ENCODE measurements at places on chromosomes 4 and X. TPM values are rescaled to one million over a fixed set of nuclear protein-coding genes. Genes with fewer than 3 reads are reported as not detected.

GRCh38 chr4:30776921-30777415 is 56.8 kb downstream of the PCDH7 start:
- DNase-seq, result no peak

- no peak for DNase-seq
Measured at GRCh38 chrX:90040807-90041206, 119.1 kb downstream of the TGIF2LX start.

DNA sequence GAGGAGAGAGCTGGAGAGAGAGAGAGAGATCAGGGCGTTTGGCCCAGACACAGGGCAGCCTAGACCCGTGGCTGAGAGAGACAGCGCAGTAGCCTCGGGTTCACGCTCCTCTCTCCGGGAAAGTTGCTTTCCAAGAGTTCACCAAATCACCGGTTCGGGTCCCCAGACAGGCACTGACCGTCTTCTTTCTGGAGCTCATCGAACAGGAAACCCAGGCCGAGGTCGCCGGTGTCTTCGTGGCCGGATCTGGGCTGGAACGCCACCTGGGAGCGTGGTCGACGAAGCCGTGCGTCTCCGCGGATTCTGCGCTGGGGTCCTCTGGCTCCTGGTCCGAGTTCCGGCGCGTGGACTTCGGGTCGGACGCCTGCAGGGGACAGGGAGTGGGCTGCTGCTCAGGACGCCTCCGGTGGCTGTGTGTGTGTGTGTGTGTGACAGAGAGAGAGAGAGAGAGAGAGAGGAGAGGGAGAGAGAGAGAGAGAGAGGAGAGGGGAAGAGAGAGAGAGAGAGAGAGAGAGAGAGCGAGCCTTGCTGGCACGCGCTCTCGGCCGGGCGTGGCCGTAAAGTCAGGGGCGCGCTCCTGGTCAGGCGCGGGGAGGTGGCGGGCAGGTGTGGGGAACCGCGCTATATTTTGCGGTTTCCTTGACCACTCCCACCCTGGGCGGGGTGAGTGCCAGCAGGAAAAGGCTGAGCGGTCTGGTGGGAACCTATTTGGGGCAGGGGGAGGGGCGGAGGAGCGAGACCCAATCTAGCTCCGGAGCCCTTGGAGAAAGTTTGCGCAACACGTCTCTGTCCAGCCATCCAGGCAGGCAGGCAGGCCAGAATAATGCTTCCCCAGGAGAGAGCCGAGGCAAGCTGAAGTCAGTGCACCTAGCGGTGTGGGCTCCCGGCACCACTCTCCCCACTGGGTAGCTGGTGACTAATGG is 62.1 kb downstream of the RHOXF2B start:
- DNase-seq, result no peak

GRCh38 chr4:113292371-113293042 is 243.1 kb downstream of the ANK2 start:
- DNase-seq, result peak; percentile 57

- no peak for DNase-seq
Measured at GRCh38 chr4:15378062-15378461, 49.8 kb upstream of the C1QTNF7 start.

DNA sequence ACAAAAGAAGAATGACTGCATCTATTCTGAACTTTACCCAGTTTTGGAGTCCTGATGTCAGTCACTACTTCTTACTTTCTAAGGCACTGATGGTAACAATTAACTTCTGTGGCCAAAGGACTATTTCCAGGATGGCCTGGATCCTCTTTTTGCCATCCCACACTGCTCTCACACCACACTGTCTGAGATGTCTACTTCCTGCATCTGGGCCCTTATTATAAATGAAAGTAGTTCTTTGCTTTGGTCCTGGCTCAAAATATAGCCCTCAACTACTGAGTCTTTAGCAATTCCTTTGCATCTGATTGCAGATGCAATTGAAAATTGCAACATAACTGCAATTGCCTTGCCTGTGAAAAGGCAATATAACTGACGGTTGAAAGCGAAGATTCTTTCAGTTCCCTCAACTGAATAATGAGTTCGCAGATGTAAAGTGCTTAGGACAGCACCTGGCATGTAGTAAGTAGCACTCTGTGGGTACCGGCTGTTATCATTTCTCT is 44.2 kb downstream of the COQ2 start:
- no peak for DNase-seq

- no peak for DNase-seq
Measured at GRCh38 chrX:131802836-131803626, 220.1 kb upstream of the STK26 start.

DNA sequence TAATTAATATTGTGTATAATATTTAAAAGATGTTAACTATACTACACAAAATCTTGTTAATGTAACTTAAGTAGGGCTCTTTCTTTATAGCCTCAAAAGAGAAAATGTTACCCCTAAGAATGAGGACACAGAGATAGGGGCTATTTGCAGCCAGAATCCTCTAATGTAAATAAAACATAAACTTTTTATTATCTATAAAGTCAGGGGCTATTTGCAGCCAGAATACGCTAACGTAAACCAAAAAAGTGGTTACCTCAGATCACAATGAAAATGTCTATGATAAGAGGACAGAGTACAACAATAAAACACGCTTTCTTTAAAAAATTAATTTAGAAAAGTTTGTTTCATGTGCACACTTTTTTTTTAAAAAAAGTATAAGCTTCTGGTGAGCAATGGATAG is 229.9 kb upstream of the PITX2 start:
- DNase-seq, result no peak

- DNase-seq, result no peak
Measured at GRCh38 chr4:183571350-183571941, 66.6 kb downstream of the ING2 start.

DNA sequence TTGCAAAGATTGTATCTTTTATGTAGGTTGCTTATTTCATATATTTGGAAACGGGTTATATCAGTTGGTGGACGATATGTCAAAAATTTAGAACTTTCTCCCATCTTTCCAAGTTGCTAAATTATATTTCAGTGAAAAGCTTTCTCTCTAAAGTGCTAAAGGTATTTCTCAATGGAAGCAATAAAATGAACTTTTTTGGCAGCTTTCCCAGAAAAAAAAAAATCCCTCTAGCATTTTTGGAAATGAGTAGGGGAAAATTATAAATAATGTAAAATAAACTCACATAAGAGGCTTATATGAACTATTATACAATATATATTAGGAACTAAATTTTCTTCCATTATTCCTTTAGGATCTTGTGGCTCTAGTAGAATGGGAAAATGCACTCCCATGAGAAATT is 152.2 kb downstream of the GRID2 start:
- no peak for DNase-seq

DNA sequence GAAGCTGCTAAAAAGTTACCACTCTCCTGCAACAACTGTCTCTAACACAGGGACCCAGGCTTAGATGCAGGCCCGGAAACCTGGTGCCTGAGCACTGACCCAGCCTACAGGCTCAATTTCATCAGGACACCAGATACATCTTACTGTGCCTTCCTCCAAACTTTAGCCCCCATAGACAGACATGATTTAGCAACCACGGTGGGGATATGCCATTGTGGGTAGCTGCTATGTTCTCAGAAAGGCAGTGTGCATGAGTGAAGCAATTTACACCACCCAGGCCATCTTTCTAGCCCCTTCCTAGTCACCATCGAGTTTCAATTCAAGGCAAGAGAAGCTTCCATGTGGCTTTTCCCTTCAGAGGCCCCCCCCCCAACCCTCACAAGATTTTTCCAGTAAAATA is 2.7 kb downstream of the HS3ST1 start:
- no peak for DNase-seq

DNA sequence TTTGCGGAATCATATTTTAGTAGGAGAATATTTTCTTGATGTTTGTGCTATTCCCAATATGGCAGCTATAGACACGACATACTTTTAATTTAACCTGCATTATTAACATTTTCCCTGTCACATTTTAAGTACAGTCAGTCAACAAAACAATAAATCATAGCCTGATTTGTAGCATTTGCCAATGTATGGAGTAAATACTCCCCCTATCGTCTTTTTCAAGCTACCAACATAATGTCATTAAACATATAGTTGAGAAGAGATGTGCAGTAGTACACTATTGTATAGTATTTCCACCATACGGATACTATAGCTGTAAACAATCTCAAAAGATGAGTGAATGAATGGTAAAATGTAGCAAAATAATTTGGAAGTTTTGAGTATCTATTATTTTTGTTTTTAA is 303.7 kb upstream of the MAGEB2 start:
- no peak for DNase-seq

GRCh38 chr4:99028187-99028586 is 32.7 kb downstream of the METAP1 start:
- DNase-seq, result no peak

- no peak for DNase-seq
Measured at GRCh38 chr4:120466429-120466828, 399.8 kb upstream of the MAD2L1 start.

GRCh38 chr4:152579916-152580315 is 44.0 kb upstream of the FBXW7 start:
- DNase-seq, result no peak

DNA sequence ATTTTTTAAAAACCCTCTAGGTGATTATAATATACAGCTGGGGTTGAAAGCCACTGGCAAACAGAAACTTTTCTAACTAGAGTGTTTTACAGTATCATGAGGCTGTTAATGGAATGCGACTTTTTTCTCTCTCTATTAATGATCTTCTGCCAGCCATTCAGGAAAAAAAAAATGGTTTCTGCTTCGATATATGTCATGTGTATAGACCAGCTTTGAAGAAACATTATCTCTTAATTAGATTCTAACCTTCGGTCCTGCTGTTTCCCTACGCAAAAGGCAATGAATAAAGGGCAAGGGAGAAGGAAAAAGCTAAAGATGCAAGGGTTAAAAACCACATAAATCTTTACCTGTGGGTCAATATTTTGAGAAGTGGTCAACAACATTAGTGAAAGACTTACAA is 1662.1 kb upstream of the TENM3 start:
- DNase-seq, result no peak

GRCh38 chr4:110474481-110474880 is 1.5 kb upstream of the ENPEP start:
- no peak for DNase-seq

DNA sequence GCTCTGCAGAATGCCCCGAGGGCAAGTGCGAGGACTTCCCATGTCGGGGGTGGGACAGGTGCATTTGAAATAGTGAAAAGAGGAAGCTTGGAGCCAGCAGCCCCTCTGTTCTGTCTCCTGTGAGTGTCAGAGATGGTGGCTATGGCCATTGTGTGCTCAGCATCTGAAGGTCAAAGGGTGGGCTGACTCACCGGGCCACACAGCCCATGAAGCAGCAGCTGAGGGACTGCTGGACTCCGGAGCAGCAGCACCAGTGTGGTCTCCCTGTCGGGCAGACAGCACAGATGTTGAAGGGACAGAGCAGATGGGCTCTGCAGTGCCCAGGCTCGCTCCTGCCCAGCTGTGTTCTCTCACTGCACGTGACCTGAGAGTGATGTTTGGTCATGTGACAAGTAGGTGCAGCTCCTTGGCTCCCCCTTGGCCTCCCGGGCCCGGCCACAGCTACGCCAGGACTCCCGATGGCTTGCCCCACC is 53.5 kb downstream of the TBC1D14 start:
- DNase-seq, result no peak

DNA sequence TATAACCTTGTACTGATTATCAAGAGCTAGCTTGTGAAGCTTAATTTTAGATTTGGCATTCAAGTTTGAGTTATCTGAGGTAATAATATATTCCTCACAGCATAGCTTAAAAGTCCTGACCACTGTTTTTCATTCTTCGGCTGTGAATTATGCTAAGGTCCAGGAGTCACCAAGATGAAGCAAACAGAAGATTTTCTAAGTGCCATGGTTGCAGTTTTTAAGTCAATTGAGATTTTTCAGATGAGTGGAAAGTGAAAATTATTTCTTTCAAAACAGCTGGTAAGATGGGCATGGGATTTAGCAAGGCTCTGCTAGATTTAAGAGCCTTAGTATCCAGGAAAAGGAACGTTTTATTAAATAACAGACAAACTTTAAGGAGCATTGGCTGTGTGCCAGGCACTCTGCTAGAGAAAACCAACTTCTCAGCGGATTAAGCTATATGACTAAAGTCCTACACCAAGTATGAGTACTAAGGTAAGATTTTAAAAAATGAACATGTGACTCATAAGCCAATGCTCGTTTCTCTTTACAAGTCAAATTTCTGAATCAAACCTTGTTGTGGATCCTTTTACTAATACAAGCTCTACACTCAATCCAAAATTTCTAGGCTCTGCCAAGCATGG is 149.9 kb upstream of the IL15 start:
- DNase-seq, result no peak

DNA sequence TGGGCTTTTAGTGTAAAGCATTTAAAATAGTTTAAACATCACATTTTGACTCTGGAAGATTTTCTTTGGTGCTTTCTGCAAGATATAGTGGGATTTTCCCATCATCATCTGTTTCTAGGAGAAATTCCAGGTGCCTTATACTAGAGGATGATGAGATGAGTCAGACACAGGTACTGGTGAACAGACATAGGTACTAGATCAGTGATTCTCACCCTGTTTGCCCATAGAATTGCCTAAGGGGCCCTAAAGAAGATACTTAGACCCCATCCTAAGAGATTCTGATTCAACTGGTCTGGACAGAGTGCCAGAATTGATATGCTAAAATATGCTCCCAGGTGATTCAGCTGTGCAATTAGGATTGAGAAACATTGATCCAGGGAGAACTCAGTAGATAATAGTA is 9.7 kb downstream of the TSPAN7 start:
- no peak for DNase-seq

DNA sequence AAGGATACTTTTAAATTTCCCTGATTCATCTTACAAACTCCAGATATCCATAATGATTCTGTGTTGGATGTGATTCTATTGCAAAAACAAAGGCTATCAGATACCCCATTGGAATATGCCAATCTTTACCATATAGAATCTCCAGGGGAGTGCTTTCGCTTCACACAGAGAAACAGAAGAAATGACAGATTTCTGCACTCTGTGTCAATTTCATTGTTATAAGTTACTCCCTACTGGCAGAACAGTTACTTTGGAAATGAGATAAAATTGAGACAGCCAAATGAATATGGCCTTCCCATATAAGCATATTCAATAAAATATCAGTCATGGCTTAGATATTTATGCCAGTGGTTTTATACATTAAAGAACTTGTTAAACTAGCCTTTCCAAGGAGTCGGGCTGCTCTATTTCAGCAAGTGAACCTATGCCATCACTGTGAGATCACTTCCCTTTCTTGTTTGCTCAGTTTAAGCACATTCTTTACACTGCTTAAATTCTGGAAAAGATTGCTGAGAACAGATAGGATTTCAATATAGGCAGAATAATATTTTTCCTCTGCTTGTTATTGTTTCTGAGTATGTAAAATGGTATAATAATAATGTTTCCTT is 127.5 kb upstream of the ANXA10 start:
- DNase-seq, result no peak

GRCh38 chr4:137663251-137664045 is 131.2 kb upstream of the PCDH18 start:
- no peak for DNase-seq

- DNase-seq, result no peak
Measured at GRCh38 chr4:69910016-69910782, 20.7 kb upstream of the CSN1S1 start.

Gene GRIPAP1
- 29.9 TPM for total RNA-seq

Gene CFAP47
- total RNA-seq, result 2.2 TPM

Gene TMEM144
- 3.0 TPM for total RNA-seq

Gene USP53
- 16.2 TPM for total RNA-seq

Gene ZNF711
- 127 TPM for total RNA-seq

Gene SPCS3
- 114 TPM for total RNA-seq

Gene CTAG1B
- total RNA-seq, result not detected

Gene SPANXN3
- total RNA-seq, result not detected

Gene CPLX1
- total RNA-seq, result 1.6 TPM

Measured in occipital lobe (tissue), 3 donors.